EH (cell line): ENCODE measurements at places on chromosomes 2 and 18.

GRCh38 chr18:62131301-62131909, 55.5 kb downstream of the PIGN start:
- DNase-seq, result peak; percentile 72

DNA sequence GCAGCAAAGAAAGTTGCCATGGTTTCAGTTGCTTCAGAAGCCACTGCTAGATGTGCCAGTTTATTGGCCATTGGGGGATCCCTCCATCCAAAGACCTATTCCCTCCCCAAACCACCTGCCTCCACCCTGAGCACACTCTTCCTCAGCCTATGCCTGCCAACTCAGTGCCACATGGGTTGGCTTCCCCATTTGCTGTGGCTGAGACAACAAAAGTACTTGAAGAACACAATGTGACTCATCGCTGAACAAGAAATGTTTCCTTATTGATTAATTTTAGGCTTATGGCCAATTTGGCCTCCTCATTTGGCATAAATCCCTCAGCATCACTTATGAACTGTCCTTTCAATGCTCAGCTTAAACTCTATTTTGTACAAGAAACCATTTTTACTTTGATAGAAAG, 215.9 kb downstream of the TMEM247 start:
- DNase-seq, result no peak

DNA sequence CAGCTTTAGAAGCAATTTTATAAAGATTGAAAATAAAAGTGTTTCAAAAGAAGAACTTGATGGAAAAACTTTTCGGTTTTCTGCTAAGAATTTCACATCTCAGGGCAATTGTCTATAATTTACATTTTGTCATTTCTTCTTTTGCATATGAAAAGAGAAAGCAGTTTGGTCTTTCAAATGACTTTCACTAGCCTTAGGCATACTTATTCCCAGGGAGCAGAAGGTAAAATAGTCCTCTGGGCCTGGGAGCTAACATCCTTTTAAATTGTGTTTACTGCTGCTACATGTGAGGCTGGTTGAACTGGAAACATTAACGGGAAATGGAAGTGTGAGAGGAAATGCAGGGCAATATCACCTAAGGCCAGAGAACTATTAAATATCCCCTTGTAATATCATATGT, 37.1 kb downstream of the MYO3B start:
- no peak for DNase-seq

DNA sequence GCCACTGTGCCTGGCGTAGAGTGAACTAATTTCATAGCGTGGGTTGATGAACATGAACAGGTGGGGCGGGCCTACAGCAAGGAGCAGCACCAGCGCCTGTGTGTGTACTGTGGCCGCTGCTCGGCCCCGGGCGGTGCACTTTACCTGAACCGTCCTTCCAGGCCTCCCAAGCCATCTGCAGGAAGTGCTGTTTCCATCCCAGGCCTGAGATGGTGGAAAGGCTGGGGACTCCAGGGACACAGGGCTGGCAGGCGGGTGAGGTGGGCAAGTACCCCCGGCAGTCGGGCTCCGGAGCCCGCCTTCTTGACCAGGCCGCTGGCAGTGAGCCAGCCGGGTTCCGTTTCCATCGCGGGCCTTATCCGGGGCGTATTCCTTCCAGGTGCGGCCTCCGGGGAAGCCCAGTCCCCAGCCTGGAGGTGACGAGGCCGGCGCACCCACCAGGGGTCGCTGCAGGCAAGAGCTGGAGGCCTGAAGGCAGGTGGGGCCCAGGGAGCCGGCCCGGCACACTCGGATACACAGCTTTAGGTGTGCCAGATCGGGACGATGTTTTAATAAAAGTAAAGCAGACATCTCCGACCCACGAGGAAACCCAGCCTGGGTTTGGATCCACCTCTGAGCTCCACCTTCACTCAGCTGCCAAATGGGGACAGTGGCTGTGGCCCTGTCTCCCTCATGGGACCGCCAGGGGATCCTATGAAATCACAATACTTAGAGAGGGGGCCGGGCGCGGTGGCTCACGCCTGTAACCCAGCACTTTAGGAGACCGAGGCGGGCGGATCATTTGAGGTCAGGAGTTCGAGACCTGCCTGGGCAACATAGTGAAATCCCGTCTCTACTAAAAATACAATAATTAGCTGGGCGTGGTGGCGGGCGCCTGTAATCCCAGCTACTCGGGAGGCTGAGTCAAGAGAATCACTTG, 22.7 kb upstream of the PDIA6 start:
- DNase-seq, result peak; percentile 47

DNA sequence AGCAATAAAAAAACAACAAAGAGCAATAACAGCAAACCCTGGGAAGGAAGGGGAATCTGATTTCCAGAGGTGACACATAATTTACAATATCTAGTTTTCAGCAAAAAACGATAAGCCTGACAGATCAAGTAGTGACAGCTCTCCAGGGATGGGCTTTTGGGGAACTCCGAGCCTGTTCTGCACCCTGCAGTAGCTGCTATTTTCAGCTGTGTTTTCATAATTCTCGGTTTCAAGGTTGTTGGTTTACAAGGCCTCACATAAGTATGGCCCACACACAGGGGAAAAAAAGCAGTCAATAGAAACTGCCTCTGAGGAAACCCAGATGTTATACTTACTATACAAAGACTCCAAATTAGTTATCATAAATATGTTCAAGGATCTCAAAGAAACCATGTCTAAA, 67.7 kb upstream of the CTLA4 start:
- no peak for DNase-seq

GRCh38 chr2:174691201-174691779, 73.0 kb downstream of the CHRNA1 start:
- DNase-seq, result no peak

GRCh38 chr2:201191132-201191875, 8.4 kb downstream of the CASP10 start:
- DNase-seq, result no peak

GRCh38 chr2:204277226-204277625, 268.0 kb upstream of the PARD3B start:
- DNase-seq, result no peak

- no peak for DNase-seq
These were observed 12.9 kb upstream of the GAL3ST2 start for GRCh38 chr2:241763551-241764274.

GRCh38 chr18:49544362-49544761, 17.5 kb upstream of the LIPG start:
- DNase-seq, result no peak

- DNase-seq, result no peak
These were observed 78.0 kb upstream of the DNMT3A start for GRCh38 chr2:25419678-25420242.

GRCh38 chr2:97957432-97958183, 38.1 kb downstream of the TMEM131 start:
- no peak for DNase-seq

DNA sequence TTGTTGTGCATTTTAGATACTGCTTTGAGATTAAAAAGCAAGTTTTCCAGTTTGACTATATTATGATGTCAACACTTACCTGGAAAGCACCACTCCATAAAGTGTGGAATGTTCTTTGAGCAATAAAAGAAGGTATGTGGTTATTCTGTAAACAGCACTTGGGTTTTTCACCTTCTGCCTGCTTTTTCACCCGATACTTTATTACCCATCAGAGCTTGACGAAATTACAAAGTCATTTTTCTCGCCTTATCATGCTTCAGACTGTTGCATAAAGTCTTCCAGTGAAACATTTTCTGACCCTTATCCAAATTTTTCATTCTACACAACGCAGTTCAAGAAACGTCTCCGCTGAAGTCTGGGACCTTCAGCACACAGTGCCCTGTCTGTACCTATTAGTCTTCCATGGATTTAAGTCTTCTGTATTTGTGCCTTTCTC, 25.2 kb downstream of the CAB39 start:
- DNase-seq, result no peak

GRCh38 chr2:152651834-152652233, 65.4 kb downstream of the PRPF40A start:
- no peak for DNase-seq
